ENCODE measurements at places on chromosomes 1 and 21.

GRCh38 chr1:205948039-205948438 is 4.8 kb upstream of the SLC26A9 start:
- no peak for DNase-seq

- no peak for DNase-seq
Observed at GRCh38 chr1:58898739-58899586, 115.1 kb upstream of the JUN start.

DNA sequence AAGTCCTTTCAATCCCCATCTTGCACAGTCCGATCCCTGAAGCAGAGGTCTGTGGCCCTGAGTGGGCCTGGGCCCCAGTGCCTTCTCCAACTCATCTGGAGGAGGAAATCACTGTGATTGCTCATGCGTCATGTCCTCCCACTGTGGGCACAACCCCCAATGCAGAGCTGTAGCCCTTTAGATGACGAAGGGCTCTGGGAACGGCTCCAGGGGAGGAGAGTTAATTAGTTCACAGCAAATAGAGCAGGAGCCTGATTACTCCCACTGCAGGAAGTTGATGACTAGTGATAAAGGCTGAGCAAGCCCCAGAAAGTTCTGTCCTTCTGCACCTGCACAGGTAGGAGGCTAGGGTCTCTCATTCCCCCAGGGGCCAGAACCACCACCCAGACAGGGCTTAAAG is 111.5 kb downstream of the CCDC185 start:
- peak; percentile 5 for DNase-seq

- no peak for DNase-seq
Observed at GRCh38 chr1:108082001-108082400, 117.0 kb upstream of the VAV3 start.

GRCh38 chr1:41367288-41367642 is 6.0 kb downstream of the FOXO6 start:
- no peak for DNase-seq

GRCh38 chr1:207007352-207008033 is 25.1 kb downstream of the C1orf116 start:
- peak; percentile 10 for DNase-seq

DNA sequence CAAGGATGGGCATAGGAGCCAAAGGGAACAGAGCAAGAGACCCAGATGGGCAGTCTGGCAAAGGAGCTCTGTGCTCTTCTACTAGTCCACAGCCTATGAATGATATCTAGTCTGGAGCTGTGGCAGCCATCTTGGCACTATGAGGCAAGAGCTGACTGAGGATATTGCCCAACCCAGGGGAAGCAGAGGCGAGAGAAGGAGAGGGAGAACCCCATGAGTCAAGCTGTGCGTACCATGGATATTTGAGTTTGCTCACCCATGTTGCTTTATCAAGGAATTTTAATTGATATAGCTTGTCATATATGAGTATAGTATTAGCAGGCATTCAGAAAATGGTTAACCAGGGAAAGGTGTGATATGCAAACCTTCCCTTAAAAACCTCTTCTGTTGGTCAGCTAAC is 420.9 kb downstream of the PRDM2 start:
- no peak for DNase-seq

DNA sequence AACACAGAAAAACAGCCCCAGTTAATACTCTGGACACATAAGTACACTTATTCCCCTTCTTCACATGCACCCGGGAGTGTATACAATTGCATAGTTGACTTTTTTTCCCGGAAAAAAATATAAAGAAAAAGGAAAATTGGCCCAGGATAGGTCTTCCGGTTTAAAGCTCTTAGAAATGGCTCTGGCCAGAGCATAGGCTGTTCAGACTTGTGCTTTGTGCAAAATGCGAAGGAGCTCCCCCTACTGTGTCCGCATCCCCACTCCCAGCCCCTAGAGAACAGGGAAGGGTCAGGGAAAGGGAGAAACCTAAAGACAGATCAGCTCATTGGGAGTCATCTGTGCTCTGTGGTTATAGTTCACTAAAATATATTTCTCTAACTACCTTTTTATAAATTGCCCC is 5.5 kb upstream of the MTMR11 start:
- DNase-seq = no peak

DNA sequence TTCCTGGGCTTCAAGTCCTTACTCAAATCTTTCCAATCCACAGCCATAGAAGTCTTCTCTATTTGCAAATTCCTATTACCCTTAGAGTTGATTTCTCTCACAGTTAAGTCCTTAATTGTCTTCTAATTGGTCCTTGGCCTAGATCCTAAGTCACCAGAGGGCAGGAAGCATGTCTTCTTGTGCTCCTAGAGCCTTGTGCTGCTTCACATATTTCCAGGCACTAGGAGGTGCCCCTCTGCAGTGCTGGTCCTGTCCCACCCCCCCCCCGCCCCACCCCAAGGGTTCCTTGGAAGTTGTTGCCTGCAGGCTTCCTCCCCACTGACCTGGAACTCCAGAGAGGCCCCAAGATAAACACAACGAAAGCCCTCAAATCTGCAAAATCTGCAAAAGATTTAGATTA is 28.1 kb upstream of the TARBP1 start:
- no peak for DNase-seq

DNA sequence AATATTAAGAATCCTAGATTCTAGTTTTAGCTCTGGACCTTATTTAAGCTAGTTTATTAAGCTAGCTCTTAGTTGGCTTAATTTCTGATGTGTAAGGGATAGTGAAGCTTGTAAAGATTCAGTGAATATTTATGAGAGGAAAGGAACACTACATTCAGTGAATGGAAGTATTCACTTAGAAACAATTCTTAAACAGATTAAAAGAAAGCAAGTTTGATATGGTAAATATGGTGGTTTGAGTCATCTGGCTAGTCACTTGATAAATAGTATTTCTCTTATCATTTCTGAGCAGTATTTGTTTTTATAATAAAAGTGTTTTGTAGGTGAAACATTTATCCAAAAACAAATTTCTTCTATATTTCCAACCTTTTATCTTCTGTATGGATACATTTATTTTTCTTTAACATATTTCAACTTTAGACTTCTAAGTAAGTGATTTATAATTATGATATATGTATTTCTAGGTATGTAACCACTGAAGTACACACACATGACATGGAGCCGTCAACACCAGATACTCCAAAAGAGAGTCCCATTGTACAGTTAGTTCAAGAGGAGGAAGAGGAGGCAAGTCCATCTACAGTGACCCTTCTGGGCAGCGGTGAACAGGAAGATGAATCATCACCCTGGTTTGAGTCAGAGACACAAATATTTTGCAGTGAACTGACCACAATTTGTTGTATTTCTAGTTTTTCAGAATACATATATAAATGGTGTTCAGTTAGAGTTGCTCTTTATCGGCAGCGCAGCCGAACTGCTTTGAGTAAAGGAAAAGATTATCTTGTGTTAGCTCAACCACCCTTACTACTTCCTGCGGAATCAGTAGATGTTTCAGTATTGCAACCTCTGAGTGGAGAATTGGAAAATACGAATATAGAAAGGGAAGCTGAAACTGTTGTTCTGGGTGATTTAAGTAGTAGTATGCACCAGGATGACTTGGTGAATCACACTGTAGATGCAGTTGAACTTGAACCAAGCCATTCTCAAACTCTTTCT is 55.6 kb downstream of the SUCO start:
- DNase-seq = peak; percentile 42

DNA sequence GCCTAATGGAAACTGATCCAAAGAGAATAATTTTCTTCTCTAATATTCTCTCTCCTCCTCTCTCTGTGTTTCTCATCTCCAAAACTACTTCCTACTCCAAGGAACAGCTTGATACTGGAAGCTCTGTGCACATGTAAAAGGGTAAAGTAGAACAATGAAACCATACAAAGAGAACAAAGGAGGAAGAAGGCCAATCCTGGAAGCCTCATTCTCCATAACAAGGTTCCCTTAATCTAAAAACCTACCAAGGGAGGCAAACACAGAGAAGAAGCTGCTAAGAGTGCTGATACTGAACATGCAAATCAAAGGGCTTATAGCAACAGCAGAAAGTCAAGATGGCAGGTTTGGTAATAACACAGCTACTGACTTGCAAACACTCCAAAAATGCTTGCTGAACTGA is 44.4 kb downstream of the SIPA1L2 start:
- no peak for DNase-seq

DNA sequence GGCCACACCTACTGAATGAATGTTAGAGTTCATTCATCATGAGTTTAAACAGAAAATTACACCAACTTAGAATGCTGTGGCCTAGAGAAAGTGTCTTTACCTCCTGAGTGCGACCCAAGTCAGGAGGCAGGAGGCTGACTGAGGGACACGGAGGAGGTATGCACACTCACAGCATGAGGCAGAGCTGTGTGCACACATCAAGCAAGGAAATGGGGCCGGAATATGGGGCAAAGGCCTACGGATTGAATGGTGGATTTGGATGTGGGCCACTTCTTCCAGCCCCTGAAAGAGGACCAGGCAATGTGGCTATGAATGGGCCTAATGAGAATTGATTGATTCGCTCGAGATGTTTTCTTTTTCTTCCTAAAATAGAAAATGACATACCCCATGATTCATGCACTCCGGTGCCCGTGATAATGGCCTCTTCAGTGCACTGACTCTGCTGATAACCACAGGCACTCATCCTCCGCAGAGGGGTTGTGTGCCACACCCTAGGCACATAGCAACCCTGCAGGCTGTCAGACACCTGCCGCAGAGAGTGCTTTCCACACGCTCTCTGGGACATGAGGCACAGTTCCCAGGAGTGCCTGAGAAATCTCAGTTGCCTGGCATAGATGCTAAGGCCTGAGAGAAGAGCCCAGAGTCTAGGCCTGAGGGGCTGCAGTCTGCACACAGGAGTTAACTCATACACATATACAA is 155.5 kb downstream of the GLUL start:
- DNase-seq = no peak

DNA sequence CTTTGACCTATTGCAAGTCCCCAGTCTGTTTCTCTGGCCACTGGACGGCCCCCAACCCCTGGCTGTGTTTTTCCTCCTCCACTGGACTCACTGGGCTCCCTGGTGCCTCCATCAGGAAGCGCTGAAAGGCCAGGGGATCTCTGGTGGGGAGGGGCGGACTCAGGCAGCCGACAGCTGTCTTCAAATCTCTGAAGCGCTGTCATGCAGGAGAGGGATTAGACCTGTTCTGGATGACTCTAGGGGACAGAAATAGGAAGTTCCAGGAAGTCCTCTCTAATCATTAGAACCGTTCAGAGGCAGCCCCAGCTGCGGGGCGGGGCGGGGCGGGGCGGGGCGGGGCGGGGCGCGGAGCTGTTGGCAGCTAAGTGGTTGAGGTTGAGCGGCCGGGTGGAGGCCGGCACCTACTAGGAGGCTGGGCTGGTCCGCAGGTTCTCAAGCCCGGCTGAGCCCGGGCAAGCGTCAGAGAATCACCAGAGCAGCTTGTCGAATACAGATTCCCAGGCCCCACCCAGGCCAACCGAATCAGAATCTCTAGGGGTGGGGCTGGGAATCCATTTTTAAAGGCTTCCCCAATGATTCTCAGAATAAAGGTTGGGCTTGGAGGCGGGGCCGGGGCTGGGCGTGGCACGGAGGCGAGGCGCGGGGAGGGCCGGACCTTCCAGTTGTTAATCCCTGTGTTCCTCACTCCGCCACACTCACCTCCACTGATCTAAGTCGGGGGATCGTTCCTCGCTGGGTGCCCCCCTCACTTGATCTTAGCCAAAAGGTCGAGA is 11.4 kb upstream of the PHLDA3 start:
- DNase-seq = peak; percentile 75

DNA sequence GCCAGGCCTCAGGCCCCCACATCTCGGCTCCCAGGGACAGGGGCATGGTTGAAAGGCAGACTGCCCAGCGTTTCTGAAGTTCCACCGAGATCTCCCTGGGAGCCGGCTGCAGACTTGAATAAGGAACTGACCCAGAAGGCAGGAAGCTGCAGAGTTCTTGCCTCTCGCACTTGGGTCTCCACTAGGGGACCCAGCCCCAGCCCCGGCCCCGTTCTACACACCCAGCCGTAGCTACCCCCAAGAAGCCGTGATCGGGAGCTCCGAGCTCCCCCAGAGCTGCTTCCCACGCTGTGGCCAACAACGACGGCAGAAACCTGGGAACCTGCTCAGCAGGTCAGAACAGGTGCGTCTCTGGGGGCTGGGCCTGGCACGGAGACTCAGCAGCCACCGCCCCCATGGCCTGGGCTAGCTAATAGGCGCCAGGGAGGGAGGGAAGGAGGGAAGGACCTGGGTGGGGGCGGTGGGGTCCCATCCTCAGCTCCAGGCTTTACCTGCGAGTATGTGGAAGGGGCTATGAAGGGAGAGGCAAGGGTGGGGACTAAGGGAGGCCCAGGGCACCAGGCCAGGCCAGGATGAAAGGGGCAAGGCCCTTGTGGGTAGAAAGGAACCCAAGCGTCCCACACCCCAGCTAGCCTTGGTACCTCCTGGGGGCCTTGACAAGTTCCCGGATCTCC is at the start of gene NECTIN4:
Gene NECTIN4 (minus strand): TSS at position 308 of the 674 bp plus-strand sequence. CDS start 262 bp downstream, at position 46.
- DNase-seq = no peak

GRCh38 chr1:47371016-47371517 is 37.5 kb downstream of the CMPK1 start:
- DNase-seq = no peak
